Caco-2 (cell line): ENCODE measurements at places on chromosomes 3 and 15. TPM values are rescaled to one million over a fixed set of nuclear protein-coding genes. Genes with fewer than 3 reads are reported as not detected.
A peak's percentile ranks its signal among the peaks of the same experiment; 100 is the strongest.

Gene SLC4A7
- total RNA-seq: 14.9 and 16.9 TPM in 2 replicates

- no peak for DNase-seq
- no peaks in the 10 kb centered on the region for H3K27me3 ChIP-seq
- no peak overlapping the region for H3K27ac ChIP-seq
- H3K36me3 ChIP-seq: no peaks in the 10 kb centered on the region
Observed at GRCh38 chr15:34976743-34977142, 7.2 kb upstream of the AQR start.

DNA sequence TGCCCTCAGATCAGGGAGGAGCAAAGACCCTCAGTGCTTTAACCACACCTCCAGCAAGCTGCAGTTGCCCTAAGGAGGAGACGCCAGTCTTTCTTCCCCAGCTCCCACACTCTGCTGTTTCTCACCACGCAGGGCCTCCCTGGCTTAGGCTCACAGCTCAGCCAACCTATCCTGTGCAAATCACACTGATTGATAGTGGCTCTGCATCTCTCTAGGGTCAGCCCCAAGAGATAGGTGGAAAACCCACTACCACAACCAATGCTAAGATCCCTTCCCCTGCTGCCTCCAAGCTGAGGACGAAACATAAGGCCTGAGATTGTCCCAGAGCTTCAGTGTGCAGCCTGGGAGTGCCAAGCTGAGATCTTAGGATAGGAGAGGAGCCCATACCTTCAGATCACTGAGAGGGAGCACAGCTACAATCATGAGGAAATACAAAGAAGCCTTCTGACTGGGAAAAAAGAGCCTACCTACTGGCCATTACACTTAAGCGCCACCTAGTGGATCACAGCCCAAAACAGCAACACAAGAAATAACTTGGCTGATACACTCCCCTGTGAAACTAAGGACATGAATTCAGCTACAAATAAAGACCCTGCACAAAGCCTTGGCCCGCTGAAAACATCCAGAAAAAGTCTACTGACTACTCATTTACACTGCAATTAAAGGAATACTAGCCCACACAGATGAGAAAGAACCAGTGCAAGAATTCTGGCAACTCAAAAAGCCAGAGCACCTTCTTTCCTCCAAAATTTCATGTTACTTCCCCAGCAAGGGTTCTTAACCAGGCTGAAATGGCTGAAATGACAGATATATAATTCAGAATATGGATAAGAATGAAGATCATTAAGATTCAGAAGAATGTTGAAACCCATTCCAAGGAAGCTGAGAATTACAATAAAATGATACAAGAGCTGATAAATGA lies 271.5 kb upstream of the DCBLD2 start:
- no peaks in the 10 kb centered on the region for H3K4me1 ChIP-seq
- H3K27ac ChIP-seq: no peak overlapping the region
- DNase-seq: peak; percentile 61
- no peaks in the 10 kb centered on the region for H3K27me3 ChIP-seq
- H3K36me3 ChIP-seq: no peaks in the 10 kb centered on the region

Gene UNC13C
- 2.9 and 3.2 TPM in 2 replicates for total RNA-seq

Gene VIPR1
- 3.7 and 3.8 TPM in 2 replicates for total RNA-seq

Gene SEMA3F
- total RNA-seq: 11.3 and 16.5 TPM in 2 replicates

Gene LRRC3B
- not detected in 2 replicates for total RNA-seq

Gene FBXO40
- not detected in 2 replicates for total RNA-seq

Gene SLC35G2
- total RNA-seq: 3.8 and 4.2 TPM in 2 replicates

Gene ACOX2
- 9.1 and 9.5 TPM in 2 replicates for total RNA-seq

- no peak overlapping the region for H3K27ac ChIP-seq
- no peak overlapping the region for H3K4me3 ChIP-seq
- H3K36me3 ChIP-seq: no peaks in the 10 kb centered on the region
- no peaks in the 10 kb centered on the region for H3K27me3 ChIP-seq
- no peaks in the 10 kb centered on the region for H3K4me1 ChIP-seq
Observed at GRCh38 chr3:46454606-46455005, 10.1 kb downstream of the LTF start.

- no peaks in the 10 kb centered on the region for H3K4me1 ChIP-seq
- no peak for DNase-seq
- no peaks in the 10 kb centered on the region for H3K36me3 ChIP-seq
- H3K4me3 ChIP-seq: no peak overlapping the region
- H3K27ac ChIP-seq: no peak overlapping the region
- H3K27me3 ChIP-seq: no peaks in the 10 kb centered on the region
Observed at GRCh38 chr3:72872183-72872582, 15.7 kb upstream of the GXYLT2 start.

DNA sequence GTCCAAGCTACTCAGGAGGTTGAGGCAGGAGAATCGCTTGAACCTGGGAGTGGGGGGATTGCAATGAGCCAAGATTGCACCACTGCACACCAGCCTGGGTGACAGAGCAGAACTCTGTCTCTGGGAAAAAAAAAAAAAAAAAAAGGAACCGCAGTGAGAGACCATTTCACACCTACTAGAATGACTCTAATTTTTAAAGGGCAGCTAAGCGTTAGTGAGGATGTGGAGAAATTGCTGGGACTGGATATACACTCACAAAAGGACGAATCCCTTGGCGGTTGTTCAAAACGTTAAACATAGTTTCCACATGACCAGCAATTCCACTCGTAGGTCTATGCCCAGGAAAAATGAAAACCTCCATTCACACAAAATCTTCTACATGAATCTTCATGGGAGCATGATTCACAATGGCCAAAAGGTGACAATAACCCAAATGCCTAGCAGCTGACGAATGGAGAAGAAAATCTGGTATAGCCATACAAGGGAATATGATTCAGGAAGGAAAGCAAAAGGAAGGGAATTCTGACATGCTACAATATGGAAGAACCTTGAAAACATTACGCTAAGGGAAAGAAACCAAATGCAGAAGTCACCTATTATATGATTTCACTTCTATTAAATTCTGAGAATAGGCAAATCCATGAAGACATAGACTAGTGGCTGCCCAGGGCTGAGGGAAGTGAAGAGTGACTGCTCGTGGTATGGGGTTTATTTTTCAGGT lies 127.0 kb downstream of the CHSY1 start:
- H3K36me3 ChIP-seq: no peaks in the 10 kb centered on the region
- H3K4me1 ChIP-seq: no peaks in the 10 kb centered on the region
- no peak overlapping the region for H3K27ac ChIP-seq
- H3K4me3 ChIP-seq: no peak overlapping the region
- H3K27me3 ChIP-seq: no peaks in the 10 kb centered on the region; the same call in 1 of the 2 replicates

- no peak overlapping the region for H3K27ac ChIP-seq
- H3K36me3 ChIP-seq: no peaks in the 10 kb centered on the region
- H3K4me3 ChIP-seq: no peak overlapping the region
- no peaks in the 10 kb centered on the region for H3K4me1 ChIP-seq
- no peaks in the 10 kb centered on the region for H3K27me3 ChIP-seq
Observed at GRCh38 chr3:16357186-16358121, 92.4 kb downstream of the OXNAD1 start.

GRCh38 chr3:188546835-188547670 lies 393.1 kb downstream of the LPP start:
- DNase-seq: peak; percentile 34
- no peak overlapping the region for H3K4me3 ChIP-seq
- H3K27ac ChIP-seq: peak overlapping the region; percentile 39
- peaks cover 32% of the 10 kb centered on the region for H3K4me1 ChIP-seq

DNA sequence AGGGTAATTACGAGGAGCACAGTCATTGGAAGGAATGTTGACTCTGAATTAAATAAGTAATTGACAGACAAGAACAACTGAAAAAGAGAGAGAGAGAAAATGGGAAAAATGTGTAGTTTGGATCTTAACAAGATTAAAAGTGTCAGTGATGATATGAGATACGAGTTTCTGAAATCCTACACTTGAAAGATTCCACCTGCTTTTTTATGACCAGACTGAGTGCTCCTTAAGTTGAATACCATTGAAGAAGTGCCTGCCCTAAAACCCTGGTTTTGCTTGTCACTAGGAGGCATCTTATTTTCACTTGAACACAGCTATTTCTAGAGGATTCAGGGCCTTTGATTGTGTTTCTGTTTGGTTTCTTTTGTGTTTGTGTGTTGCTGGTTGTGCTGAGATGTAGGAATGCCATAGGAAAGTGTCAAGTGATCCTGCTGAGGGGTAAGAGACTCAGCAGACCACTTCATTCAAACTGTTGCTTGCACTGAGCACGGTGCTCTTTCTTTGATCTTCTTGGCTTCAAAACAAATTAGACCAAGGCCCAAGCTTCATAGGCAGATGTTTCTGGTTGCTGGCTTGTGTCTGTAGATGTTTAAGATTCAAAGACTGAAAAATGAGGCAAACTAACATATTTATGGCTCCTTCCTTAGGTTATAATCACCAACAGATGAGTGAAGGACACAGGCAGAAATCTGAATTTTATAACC lies 17.2 kb upstream of the ABHD10 start:
- no peaks in the 10 kb centered on the region for H3K4me1 ChIP-seq
- H3K27ac ChIP-seq: no peak overlapping the region
- H3K27me3 ChIP-seq: no peaks in the 10 kb centered on the region
- no peaks in the 10 kb centered on the region; the same call in 1 of the 2 replicates for H3K36me3 ChIP-seq

DNA sequence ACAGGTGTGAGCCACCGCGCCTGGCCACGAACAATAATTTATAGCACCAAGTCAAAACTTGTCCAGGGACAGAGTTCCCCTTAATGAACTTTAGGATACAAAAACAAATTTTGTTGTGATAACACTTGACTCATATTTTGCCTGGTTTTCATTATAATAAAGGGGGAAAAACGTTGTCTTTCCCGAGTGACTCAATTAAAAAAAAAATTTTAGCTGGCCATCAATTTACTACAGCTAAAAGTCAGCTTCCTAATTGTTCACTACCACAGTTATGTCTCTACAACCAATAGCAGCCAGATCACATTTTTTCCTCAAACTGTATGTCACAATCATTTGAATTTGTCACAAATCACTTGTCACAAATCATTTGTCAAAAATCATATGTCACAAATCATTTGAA lies 116.0 kb downstream of the P3H2 start:
- H3K4me3 ChIP-seq: no peak overlapping the region
- H3K27me3 ChIP-seq: no peaks in the 10 kb centered on the region

Gene GAP43
- total RNA-seq: not detected in 2 replicates

Gene HTR3E
- total RNA-seq: not detected in 2 replicates

DNA sequence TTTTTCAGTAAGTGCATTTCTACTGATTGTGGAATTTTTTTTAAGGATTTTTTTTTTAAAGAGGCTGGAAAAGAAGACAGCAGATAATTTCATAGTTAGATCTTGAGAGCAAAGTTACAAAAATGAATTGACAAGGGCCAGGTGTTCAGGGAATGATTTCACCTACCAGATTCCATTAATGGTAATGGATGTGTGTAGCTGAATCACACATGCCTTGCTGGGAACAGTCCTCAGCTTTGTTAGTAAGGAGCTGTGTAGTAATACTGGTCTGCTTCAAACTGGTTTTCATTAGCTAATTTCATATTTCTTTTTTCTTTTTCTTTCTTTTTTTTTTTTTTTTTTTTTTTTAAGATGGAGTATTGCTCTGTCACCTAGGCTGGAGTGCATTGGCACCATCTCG lies 16.0 kb downstream of the NR1D2 start:
- H3K4me1 ChIP-seq: no peaks in the 10 kb centered on the region
- no peak overlapping the region for H3K27ac ChIP-seq
- H3K36me3 ChIP-seq: peaks cover 2% of the 10 kb centered on the region
- no peaks in the 10 kb centered on the region for H3K27me3 ChIP-seq
- no peak overlapping the region for H3K4me3 ChIP-seq
- DNase-seq: no peak

Gene CLRN1
- not detected in 2 replicates for total RNA-seq

DNA sequence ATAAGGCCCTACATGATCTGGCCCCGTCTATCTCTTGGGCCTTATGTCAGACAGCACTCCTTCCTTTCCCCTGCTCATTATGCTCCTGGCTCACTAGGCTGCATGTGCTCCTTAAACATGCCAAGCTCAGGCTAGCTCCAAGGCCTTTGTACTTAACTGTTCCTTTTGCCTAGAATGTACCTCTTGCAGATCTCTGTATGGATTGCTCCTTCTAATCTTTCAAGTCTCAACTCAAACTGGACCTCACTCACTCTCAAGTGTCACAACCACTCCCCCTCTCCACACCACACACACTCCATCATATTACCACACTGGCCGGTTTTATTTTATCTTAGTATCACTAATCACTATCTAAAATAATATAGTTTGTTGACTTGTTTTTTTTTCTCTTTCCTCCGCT lies 36.4 kb downstream of the ZMAT3 start:
- H3K4me1 ChIP-seq: peaks cover 20% of the 10 kb centered on the region
- no peak overlapping the region for H3K4me3 ChIP-seq
- H3K27ac ChIP-seq: no peak overlapping the region

DNA sequence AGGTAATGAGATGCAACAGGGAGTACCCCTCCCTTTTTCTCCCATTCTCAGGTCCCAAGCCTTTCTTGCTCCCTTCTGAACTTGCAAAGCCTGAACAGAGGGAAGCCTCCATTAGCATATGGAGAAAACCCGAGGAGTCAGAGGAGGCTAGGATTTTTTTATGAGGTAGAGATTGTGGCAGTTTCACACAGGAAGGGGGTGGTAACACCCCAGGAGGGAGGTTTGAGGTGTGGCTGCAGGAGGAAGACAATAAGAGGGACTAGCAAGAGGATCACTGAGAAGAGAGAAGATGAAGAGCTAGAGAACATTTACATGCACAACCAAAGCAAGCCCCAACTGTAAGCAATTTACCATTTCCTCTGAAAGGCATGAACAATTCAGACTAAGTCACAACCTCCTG lies 322.7 kb downstream of the SV2B start:
- no peak overlapping the region for H3K27ac ChIP-seq
- DNase-seq: no peak
- no peaks in the 10 kb centered on the region for H3K4me1 ChIP-seq
- H3K36me3 ChIP-seq: no peaks in the 10 kb centered on the region
- H3K27me3 ChIP-seq: no peaks in the 10 kb centered on the region

Gene KIF15
- 22.4 and 25.3 TPM in 2 replicates for total RNA-seq
